SW 1271 (cell line): ENCODE measurements at places on chromosomes 3 and 15.

DNA sequence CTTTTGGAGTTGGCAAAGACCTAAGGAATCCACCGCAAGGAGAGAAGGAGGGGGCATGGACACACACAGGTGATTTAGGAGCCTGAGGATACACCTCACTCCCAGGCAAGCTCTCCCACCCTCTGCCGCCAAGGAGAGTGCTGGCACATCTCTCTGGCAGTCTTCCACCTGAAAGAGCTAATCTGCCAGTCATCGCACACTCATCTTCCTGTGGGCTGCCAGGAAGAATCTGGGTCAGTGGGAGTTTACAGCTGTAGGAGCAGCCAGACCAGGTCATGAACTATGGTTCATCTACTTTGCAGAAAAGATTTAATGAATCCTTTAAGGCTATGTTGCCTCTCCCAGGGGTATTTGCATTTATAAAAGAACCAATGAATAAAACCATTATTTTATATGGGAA, 170.6 kb upstream of the TSC22D2 start:
- peak; percentile 61 for DNase-seq

- no peak for DNase-seq
These were observed 636 bp upstream of the LRRC58 start for GRCh38 chr3:120349855-120350125.

- DNase-seq, result no peak
These were observed 31.7 kb upstream of the CEMIP start for GRCh38 chr15:80747317-80748053.

DNA sequence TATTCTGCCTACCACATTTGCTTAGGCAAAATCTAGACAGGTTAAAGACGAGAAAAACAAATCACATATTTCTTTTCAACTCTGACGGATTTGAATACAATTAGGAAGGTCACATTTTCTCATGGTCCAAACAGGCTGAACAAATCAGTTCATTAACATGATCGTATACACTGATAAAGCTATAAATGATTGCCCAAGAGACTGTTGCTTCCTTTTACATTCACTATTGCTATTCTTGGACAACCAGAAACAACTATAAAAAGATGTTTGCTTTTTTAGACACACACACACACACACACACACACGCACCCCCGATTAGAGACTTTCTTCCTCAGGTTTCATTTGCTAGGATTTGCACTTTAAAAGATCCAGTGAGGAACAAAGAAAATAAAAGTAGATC, 122.3 kb upstream of the BHLHE40 start:
- no peak for DNase-seq

DNA sequence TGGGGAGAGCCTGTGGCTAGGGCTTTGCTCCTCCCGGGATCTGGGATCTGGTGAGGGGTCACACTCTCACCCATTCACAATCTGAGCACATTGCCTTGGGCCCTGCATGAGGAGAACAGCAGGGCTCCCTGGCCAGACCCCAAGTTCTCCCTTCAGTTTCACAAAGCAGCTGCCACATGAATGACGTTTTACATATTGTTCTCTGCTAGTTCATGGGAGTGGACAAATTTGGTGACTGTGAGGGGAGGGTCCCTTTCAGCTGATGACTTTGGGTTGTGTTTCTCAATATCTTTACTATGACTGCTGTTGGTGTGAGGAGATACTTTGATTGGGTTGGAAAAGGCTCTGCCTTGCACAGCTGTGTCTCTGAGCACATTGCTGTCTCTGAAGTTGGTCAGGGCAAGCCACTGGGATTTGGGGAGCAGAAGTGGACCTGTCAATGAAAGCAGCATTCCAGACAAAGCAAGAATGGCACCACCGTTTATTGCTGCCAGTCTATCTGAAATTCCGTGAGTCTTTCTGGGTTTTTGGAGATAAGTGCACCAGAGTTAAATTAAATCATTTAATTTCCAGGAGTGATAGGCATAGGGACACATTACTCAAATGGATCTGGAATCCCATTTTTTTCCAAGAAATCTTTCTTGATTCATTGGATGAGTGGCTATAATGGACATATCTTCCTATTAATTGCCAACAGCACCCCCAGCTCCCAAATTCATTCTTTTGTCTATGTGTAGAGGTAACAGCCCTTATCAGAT, 10.3 kb downstream of the TIMP4 start:
- no peak for DNase-seq

DNA sequence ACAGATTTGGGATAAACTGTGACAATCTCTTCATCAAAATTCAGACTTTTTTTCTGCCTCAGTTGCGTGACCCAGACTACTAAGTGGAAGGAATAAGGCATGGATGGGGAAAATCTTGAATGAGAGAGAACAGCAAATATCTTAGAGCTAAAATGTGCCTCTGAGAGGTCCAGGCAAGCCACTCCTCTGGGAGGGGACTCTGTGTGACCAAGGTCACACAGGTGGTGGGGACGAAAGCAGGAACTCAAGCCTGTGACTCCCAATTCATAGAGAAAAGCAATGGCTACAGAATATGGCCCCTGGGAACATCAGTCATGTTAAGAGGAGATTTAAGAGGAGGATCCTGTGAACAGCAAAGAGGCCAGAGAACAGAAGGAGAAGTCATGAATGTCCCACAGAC, 268.1 kb downstream of the FOXP1 start:
- DNase-seq, result no peak

DNA sequence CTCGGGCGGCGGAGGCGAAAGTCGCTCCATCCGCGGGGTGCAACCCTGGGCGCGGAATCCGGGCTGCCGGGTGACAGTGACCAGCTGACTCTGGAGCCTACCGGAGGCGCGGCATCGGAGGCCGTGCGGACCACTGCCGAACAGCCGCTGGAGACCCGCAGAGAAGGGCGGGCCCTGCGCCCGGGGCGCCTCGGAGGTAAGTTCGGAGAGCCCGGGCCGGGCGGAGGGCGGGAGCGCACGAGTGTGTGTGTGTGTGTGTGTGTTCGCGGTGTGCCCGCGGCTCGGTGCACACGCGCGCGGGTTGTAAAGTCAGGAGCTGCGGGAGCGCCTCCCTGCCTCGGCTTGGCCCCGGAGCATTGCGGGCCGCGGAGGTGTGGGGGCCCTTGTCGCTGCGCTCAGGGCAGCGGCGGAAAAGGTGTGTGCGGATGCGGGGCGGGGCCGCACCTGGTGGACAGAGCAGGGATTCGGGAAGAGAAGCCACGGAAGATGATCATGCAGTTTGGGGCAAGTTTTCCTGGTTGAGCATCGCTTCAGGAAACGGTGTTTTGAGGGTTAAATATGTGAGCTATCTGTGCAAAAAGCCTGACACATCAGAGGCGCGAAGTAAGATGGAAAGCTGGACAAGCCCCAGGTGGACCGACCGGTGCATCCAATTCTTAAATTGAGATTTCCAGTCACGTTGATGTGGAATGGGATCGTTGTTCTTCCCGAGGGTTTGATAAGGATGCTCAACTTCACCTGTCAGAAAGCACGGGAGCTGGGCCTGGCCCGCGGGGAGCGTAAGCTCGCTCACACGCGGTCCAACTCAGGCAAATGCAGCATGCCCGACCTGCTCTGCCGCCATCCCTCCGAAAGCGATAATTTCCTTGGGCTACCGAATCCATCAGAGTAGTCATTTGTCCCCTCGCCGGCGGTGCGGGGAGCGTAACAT, 474 bp downstream of the MINAR1 start:
- DNase-seq, result no peak

- DNase-seq, result no peak
These were observed 1.2 kb downstream of the TBL1XR1 start for GRCh38 chr3:177196008-177196455.

DNA sequence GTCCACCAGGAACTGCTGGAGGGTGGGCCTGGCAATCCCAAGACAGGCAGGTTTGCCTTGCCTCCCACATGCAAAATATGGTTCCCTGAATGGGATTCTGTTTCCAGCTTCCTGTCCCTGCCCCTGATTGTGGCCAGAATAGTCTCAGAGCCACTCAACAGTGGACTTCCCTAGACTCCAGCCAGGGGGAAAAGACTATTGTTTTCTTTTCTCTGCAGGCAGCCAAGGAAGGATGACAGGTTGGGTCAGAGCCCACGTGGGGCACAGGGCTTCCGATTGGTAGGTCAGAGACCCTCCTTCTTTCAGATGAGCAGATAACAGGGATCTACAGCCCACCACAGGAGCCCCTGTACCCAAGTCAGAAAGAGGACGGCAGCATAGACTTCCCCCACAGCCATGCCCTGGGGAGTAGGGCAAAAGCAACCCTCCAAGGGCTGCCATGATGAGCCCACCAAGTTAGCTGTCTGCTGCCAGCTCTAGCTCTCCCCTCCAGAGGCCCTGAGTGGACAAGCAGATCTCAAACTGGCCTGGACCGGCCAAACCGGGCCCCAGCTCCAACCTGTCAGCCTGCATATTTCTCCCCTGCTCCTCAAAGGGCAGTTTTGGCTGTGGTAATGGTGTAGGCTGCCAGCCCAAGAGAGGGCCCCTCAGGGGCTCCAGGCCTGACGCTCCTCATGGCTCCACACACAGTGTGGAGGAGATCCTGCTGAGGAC, 6.4 kb downstream of the TLR9 start:
- no peak for DNase-seq

DNA sequence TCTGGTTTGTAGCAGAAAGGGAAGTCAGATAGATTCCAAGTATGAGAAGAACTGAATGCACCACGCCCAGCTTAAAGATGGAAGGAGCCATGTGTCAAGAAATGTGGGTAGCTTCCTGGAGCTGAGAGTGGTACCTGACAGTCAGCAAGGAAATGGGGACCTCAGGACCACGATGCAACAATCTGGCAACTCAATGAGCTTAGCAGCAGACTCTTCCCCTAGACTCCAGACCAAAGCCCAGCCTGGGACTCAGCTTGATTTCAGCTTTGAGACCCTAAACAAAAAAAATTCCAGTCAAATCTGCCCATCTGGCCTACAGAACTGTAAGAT, 24.4 kb downstream of the MIX23 start:
- no peak for DNase-seq

DNA sequence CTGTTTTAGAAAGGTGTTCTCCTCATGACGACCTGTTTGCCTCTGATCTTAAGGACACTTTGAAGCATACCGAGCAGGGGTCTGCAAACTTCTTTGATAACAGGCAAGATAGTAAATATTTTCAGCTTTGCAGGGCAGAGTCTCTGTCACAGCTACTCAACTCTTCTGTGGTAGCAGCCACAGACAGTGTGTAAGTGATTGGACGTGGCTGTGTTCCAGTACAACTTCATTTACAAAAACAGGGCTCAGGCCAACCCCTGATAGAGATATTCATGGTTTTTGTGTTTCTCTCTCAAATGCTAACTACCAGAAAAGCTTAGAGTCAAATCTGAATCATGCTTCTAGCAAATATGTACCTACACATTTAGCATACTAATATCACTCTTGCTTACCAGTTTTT, 51.5 kb downstream of the TGFBR2 start:
- DNase-seq, result no peak

- no peak for DNase-seq
These were observed 189.7 kb downstream of the TNIK start for GRCh38 chr3:171270541-171270940.

DNA sequence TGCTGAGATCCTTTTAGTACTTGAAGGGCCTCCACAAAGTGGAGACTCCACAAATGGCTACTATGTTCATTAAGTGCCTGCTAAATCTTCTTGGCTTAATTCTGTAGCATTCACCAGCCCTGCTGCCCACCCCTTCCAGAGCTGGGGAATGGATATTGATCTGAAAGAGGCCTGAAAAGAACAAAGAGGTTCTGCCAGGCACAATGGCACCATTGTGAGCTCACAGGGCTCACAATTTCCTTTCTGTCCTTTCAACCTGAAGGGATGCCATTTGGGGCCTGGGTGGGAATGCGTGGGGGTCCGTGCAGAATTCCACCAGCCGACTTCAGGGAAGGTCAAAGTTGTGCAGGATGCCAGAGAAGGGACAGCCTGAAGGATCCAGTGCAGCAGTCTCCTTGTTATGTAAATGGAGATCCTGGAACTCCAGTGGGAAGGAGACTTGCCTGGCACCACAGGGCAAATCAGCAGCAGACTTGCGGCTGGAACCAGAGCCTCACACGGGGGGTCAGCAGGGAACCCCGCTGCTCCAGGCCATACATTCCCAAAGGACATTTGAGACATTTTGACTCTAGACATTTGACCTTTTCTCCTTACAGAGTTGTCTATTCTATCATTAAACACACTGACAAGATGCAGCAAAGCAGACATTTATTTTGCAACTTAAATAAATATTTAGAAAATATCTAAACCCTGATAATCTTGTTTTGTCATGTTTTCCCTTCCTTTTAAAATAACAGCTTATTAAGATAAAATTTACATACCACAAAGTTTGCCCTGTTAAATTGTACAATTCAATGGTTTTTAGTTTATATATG, 21.5 kb upstream of the MORF4L1 start:
- no peak for DNase-seq

GRCh38 chr3:49634736-49635135, 39.4 kb upstream of the APEH start:
- no peak for DNase-seq
